Hematopoietic multipotent progenitor cell (in vitro differentiated cells): ENCODE measurements at places on chromosomes 5 and 9. TPM values are rescaled to one million over a fixed set of nuclear protein-coding genes. Genes with fewer than 3 reads are reported as not detected.

GRCh38 chr9:20216438-20216837 is 405.9 kb downstream of the MLLT3 start:
- no peak for DNase-seq

- no peak for DNase-seq
Measured at GRCh38 chr5:151469386-151469785, 22.0 kb downstream of the SLC36A1 start.

PCDHA3 gene
- total RNA-seq: under 0.01 TPM

FBXW5 gene
- 179 TPM for total RNA-seq

GRM6 gene
- total RNA-seq: not detected

BTNL3 gene
- under 0.01 TPM for total RNA-seq

DNA sequence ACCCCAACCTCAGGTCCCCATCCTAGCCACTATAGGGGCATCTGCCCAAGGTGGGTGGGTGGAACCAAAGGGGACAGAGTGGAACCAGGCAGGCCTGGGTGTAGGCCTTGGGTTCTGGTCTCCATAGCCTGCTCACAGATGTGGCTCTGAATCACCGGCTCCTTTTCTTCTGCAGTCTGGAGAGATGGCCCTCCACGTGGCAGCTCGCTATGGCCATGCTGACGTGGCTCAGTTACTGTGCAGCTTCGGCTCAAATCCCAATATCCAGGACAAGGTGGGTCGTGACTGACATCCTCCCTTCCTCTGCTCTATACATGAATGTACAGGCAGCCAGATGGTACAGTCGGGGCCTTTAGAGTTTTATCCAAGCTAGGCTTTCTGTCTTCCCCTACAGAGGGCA is 77.3 kb upstream of the CTSL start:
- DNase-seq: no peak

DNA sequence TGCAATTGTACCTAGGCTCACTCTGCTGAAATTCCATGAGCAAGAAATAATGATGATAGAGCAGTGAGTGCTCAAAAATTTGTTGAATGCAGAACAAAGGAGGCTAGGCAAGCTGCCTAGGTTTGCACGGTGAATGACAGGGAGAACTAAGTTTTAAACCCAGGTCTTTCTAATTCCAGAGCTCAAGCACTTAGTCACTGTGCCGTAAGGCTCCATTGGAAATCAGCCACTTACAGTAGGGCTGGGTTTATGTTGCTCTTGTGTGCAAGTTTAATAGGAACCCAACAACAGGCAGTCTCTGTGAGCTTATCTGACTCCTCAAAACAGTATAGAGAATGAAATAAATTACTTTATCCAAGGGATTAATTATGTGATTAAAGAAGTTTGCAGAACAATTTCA is 147.0 kb downstream of the CSNK1G3 start:
- no peak for DNase-seq

PHF24 gene
- under 0.01 TPM for total RNA-seq

- no peak for DNase-seq
Measured at GRCh38 chr5:97658116-97658900, 475.3 kb upstream of the RIOK2 start.

GRCh38 chr5:145982572-145983318 is 46.4 kb downstream of the SH3RF2 start:
- DNase-seq: no peak

- DNase-seq: no peak
Measured at GRCh38 chr5:131720714-131721113, 76.1 kb downstream of the FNIP1 start.

ZFP2 gene
- 0.27 TPM for total RNA-seq

GRCh38 chr9:126327006-126327713 is 531 bp downstream of the MVB12B start:
- DNase-seq: no peak

EGR1 gene
- 27.2 TPM for total RNA-seq
